ENCODE measurements at places on chromosomes 11 and 22.
A peak's percentile ranks its signal among the peaks of the same experiment; 100 is the strongest.

DNA sequence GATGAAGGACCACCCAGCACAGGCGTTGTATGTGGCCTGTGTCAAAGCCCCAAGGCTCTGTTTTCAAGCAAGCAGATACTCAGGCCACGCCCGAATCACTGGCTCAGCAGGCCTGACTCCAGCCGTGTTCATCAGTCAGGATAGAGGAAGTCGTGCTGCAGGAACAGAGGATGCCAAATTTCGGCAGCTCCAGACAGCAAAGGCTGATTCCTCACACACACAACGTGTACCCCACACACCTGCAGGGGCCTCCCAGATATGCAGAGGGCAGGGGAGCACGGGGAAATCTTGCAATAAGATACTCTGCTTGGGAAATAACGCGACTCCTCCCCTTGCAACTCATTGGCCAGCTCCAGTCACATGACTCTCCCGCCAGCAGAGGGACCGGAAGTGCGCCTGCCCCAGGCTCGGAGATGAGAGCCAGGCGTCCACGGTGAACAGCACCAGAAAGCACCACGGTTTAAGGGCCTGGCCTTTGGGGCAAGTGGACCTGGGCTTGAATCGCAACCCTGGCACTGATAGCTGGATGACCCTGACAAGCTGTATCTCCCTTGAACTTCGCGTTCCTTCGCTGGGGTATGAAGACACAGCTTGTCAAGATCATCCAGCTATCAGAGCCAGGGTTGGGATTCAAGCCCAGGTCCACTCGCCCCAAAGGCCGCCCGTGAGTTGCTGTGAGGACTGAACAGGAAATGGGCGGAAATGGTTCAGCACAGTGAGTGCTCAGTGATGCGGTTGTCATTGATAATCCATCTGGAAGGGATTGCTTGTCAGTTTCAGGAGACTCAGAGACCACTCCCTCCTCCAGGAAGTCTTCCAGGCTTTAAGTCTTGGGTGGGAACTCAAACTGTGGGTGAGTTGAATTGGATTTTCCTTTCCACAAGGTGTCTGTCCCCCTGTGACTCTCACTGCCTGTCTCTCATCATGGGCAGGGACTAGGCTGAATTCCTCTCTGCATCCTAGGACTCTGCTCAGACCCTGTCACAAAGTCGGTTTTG, 88.5 kb downstream of the MYEOV start:
- no peak for DNase-seq

GRCh38 chr11:11253995-11254394, 99.1 kb downstream of the CSNK2A3 start:
- no peak for DNase-seq

DNA sequence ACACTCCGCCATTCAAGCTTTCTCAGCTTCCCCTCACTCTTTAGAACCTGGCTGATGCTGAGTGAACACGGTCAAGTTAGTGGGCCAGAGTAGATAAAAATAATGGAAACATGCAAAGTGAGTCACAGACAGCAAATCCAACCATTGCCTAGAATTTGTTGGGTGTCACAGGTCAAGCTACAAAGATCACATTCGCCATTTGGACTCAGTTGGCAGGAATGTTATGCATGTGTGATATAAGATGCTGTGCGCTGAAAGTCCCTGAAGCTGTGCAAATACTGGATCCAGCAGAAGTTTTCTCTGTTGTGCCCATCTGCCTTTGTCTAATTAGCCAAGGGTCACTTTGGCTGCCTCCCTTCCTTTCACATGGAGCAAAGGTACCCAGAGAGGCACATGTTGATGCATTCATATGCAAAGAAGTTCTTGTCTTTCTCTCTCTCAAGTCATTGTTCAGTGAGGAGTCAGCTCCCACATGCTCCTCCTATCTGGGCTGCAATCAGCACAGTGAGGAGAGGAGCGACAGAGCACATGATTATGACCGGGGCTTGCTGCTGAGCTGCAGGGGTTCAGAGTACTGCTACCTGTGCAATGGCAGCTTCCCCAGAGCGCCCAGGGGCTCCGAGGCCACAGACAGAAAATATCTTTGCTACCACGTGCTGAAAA, 39.7 kb downstream of the FLI1 start:
- no peak for DNase-seq

- DNase-seq, result no peak
Observed at GRCh38 chr11:69278091-69278867, 15.7 kb upstream of the MYEOV start.

- DNase-seq, result no peak
Observed at GRCh38 chr11:70510571-70510970, 112.2 kb downstream of the CTTN start.

DNA sequence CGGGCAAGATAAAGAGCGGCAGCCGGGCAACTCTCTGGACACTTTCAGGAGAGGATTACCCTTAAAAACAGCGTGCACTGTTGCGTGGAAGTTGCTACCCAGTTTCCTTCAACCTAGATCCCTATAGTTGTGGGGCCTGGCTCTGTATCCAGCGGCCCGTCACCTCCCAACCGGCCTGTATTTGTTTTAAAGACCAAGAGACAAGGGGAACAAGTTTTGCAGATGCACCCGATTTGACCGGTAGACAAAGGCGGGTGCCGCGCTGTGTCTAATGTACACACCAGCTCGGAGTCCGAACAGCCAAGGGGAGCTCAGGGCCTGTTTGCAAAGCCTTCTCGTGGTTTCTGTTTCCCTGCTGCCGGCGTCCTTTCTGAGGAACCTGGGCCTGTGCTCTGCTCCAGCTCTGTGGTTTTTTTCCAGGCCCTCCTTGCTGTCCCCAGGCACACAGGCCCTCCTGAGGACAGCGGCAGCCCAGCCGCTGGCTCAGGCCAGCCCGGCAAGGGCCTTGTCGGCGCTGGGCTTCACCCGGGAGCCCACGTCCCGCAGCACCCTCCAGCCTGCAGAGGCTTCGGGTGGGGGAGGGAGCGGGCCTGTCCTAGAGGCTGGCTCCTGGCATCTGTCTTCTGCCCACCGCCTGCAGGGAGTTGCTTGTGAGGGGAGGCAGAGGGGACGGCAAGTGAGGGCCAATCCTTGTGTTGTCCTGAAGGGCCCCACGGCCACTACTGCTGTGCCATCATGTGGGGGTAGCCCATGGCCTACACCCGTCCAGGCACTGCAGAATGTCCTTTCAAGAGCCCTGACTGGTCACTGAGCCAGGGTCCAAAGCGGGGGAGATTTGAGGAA, 1.4 kb downstream of the TBX1 start:
- no peak for DNase-seq

GRCh38 chr22:19622061-19622441, 92.3 kb upstream of the SEPTIN5 start:
- DNase-seq, result no peak

DNA sequence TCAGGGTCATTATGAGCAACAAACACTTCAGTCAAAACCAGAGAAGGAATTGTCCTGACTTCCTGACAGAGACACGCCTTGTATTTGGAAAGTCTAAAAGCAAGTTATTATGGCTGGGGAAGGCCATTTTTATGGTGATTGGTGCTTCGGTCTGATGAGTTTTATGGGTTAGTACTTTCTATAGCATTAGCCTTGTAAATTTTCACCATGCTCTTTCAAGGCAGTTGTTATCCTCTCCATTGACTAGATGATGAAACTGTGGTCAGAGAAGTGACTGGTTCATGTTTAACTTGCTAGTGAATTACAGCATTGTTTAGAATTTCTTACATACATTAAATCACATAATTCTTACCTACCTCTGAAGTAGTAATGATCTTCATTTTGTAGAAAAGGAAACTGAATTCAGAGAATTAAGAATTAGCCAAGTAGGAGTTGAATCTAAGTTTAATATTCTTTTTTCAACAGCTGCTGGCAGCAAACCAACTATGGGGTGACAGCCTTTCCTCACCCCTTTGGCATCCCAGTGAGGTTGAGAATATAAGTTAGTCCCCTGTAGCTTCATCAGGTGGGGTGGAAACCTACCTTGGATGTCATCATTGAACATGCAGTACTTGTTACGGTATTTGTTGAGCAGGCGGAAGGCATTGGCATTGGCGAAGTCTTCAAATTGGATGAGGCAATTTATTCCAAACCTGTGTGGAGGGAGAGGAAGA, 90.0 kb downstream of the CCDC81 start:
- no peak for DNase-seq

DNA sequence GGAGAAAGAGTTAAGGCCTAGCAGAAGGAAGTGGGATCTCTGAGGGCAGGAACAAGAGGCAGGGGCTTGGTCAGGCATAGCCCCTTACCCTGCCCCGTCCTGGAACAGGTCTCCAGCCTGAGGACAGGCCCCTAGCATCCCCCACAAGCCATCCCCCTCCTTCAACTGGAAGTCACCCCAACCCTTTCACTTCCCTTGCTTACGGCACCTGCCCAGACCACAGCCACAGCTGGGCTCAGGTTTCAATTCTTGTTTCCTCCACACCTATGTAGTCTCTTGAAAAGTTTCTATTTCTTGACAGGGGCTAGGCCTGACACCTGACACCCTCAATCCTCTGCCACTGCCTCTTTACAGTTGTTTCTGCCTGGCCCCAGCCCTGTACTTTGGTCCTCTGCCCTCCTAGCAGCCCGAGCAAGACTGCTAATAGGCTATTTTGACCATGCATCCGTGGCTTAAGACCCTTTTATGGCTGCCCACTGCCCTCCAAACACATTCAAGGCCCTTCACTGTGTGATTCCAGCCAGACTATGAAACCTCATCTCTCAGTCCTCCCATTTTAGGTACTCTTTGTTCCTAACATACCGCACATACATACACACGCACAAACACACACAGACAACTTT, 10.9 kb upstream of the FCHSD2 start:
- DNase-seq, result peak; percentile 6

DNA sequence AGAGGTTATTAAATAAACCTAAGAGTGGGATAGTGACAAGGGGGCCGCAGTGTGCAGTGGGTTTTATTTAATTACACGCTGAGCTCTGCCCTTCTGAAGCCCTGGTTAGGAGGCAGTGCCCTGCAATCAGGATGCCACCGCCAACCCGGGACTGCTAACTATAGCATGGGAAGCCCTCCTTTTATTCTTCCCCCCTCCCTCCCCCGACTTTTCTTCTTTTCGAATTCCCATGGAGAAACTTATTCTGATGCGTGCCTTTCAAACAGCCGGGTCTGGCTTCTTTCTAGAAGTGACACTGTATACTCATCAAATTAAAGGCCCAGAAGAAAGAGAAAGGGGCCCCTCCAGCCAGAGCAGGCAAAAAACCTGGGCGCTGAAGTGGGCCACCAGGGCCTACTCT, 91.3 kb upstream of the ANO1 start:
- DNase-seq, result no peak

GRCh38 chr11:73854680-73855079, 22.0 kb downstream of the COA4 start:
- no peak for DNase-seq

- DNase-seq, result no peak
Observed at GRCh38 chr22:27732841-27733240, 68.7 kb downstream of the MN1 start.

DNA sequence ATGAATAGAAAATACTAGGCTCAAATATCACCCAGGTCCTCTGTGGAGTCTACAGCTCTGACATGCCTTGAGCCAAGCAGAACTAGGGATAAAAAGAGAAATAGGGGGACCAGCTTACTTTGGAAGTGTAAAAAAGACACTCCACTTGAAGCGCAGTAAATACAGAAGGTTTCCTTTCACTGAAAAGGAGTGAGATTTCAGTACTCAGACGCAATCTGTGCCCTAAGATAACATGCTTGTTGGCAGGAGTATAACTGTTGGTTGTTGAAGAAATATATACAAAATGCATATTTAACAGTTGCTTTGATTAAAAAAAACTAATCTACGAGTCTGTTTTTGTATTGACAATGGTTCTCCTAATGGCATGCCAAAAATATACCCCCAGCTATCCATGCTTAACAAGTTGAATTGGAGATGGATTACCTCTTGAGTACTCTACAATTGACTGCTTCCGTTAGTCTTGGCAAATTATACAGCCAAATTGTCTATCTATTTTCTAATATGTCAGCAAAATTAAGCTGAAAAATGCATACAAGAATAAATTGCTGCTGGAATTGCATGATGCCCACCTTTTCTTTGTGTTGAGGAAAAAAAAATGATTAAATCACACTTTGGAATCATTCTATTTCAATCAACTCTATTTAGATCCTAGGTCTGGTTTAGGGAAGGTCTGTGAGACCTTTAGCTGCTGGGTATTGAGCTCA, 91.6 kb downstream of the FAT3 start:
- DNase-seq, result no peak

GRCh38 chr11:119427279-119427678, 4.3 kb upstream of the THY1 start:
- no peak for DNase-seq

DNA sequence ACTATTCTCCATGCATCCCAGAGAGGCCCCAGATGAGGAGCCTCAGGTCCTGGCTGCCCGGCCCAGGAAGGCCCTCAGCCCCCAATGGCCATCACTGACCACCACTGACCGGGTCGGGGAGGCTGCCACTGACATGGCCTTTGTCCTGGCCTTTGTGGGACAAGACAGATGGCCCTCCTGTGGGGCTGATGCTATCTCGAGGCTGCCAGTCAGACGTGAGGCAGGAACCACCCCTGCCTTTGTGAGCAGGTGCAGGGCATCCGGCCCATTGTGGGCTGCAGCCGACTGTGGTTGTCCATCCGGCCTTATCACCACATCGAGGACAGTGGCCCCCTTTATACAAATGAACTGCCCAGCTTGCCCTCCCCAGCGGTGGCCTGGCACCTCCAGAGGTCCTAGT, 5.5 kb downstream of the GP1BB start:
- DNase-seq, result no peak

Data from T follicular helper cell (primary cell).